Fibroblast of upper back skin (primary cell): ENCODE measurements at places on chromosomes 3 and 15.

DNA sequence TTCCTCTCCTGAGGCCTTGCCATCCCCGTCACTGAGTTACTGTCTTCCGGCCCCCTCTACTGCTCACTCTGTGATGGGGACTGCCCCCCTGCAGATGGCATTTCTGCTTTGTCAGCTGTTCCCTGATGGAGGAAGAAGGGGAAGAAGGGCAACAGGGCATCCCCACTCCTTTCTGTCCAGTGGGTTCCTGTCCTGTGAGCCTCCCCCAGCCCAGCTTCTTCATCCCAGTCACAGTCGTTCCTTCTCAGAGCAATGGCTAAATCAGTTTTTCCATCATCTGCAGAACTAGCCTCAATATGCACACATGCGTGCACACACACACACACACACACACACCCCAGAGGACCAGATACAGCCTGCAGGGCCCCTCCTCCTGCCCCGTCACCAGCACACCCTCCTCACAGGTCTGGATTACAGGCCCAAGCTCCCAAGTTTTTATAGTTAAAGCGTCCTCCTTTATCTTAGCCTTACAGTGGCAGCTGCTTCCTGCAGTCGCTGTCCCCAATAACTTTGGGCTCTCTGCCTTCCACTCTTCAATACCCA is 21.4 kb downstream of the ALDH1L1 start:
- no peak for DNase-seq

GRCh38 chr3:172705170-172705569 is 5.7 kb downstream of the NCEH1 start:
- DNase-seq, result no peak

- DNase-seq, result no peak
Measured at GRCh38 chr15:32852017-32852416, 134.2 kb downstream of the GREM1 start.

DNA sequence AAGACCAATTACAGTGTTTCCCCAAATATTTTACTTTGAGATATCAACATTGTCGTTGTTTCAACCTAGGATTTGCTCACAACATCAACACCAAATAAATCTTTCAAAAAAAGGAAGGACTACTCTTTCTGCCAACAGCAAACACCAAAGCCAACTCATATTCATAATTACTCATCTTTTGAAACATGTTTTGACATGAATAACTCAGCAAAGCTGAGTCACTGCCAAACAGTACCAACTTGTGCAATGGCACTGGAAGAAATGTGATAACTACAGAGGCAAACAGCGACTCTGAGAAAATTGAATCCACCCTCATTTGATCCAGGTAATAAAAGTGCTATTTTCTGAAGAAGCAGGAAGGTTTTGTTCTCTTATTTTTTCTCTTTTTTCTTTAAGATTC is 67.2 kb downstream of the PEX5L start:
- peak; percentile 36 for DNase-seq

DNA sequence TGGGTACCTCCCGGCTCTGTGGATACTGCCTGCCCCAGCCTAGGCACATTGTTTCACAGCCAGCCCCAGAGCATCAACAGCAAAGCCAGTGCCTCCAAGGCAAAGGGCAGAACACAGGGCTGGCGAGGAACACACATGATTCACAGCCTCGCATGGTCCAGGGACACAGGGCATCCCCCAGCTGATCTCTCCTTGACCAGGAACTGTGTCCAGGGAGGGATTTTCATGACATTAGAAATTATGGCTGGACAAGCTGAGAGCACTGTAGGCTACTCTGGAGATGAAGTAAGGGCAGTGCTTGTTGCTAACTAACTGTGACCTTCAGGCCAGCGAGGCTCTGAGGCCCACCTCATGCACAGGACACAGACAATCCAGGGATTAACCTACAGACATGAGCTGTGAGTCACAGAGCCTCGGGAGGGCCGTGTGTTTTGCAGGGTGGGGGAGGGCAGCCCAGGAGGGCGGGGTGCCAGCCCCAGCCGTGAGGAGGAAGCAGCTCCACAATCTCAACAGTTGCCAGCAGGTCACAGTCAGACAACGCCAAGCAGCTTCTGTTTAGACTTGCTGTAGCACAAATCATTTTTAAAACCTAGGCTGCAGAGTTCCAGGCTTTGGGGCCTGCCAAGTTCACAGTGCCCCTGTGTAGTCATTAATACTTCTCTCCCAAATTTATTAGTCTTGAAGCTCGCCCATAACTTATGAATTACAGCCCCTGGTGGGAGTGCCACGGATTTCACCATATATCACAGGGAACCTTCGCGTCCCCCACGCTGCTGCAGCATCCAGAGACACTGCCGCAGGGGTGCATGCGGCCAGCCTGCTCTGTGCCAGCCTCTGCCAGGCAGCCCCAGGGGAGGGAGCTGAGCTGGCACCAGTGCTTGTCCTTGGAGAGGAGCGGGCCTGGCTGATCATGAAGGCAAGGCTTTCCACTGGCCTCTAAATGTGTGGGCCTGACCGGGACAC is 114.7 kb downstream of the ETFA start:
- peak; percentile 88 for DNase-seq

GRCh38 chr3:66482018-66482404 is 18.8 kb downstream of the LRIG1 start:
- no peak for DNase-seq

DNA sequence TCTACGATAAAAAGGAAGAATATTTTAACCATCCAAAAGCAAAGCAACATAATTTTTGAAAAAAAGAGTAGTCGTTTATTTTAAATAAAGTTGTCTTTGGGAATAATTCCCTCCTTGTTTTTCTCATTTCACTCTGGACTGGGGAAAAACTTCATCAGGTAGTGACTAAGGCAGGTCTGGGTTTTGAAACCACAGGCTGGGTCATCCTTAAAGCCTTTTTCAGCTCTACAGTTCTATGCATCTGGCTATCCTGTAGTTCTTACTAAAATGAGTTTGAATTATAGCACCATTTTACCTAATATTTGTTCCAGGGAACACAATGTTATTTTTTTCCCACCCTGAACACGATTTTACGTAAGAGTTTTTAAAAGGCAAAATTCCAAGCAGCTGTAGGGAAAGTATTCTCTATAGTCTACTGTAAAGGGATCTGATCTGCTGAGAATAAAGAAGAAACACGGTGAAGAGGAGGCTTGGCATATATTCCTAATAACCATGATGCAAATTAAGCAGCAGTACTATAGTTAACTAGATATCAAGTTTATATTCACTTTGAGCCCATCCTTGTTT is 107.7 kb downstream of the OSBPL10 start:
- DNase-seq, result peak; percentile 16

- no peak for DNase-seq
Measured at GRCh38 chr3:26920646-26921478, 298.3 kb downstream of the LRRC3B start.

DNA sequence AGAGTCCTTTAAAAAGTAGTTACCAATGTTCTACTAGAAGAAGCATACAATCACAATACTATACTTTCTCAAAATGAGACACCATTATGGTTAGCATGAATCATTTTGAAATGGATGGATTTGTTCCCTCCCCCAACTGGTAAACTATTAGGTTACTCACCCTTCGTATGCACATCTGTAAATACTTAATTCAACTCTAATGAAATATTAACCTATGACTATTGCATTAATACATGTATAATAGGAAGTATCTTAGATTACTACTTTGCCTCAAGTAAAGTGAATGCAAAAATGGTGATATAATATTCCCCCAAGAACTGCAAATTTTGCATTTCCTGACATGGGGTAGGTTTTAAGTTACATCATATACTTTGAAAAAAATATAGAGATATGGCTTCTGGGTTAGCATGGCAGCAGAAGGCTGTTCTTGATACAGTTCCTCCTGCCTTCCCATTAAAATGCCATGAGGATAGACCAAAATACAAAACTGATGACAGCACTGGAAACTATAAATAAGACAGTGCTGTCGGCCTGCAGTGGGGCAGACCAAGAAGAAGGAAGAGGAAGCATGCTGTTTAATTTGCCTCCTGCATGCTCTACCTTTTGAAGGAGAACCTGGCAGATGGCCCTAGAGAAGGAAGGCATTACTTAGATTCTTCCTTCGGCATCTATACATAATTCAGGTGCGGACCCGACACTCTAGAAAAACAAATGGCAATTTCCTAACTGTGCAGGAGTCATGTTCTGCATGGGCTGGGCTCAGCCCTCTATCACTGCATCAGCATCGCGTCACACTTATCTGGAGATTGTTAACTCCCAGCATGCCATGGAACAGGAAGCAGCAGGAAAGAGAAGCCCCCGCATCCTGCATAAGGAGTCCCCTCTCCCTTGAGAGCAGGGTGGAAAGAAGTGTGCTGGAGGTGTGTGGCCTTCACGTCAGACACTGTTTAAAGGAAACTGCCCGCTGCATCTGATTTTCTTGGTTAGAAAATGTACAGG is 41.8 kb upstream of the NEO1 start:
- peak; percentile 49 for DNase-seq

- no peak for DNase-seq
Measured at GRCh38 chr3:29627136-29628117, 346.6 kb downstream of the RBMS3 start.

DNA sequence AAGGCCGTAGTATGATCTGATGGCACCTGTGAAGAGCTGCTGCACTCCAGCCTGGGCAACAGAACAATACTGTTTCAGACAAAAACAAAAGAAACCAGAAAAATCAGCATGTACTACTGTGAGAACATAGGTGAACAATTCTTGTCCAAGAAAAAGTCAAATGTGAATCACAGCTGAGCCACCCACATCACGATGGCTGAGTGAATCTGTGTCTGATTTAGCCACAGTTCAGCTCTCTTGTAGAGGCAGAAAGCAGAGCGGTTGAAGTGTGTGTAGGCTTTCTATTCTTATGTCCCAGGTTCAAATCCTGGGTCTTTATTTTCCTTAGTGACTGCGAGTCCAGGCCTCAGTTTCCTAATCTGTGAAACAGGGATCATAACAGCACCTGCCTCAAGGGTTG is 4.4 kb upstream of the FURIN start:
- DNase-seq, result no peak

GRCh38 chr3:123817413-123817812 is 66.7 kb downstream of the MYLK start:
- no peak for DNase-seq

- no peak for DNase-seq
Measured at GRCh38 chr15:49908933-49909295, 210.1 kb downstream of the ATP8B4 start.

DNA sequence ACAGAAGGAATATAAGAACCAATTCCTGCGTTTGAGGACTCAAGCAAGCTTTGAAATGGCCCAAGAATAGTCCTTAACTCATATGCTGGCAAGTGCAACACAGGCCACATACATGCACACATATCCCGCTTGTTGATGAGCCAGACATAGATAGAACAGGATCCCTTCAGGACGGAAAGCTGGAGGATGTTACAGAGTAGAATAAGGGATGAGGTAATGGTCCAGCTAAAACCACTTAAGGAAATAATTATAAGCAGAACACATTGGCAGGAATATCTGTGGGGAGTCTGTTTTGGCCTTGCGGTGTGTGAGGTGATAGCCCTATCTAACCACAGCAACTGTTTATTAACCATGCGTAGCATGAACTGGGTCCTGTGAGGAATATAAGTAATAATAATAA is 25.0 kb downstream of the SCG3 start:
- DNase-seq, result peak; percentile 45

DNA sequence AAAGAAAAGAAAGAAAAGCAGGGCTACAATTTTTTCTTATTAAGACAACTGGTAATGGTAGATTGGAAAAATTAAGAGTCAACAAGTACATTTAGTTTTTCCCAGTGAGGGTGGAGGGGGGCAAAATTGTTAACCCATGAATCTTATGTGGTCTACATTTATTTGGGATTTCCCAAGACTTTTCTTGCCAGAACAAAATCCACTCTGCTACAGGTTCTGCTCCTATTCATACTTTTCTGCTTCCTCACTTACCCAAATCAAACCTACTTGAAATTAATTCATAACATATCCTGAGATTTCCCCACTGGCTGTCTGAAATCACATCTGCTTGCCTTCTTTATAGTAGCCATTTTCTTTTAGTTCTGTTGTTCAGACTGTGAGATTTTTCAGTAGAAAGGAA is 41.1 kb downstream of the VGLL3 start:
- peak; percentile 89 for DNase-seq

GRCh38 chr15:58469432-58470353 is 37.9 kb downstream of the LIPC start:
- DNase-seq, result peak; percentile 98

GRCh38 chr15:35912196-35912595 is 366.2 kb upstream of the DPH6 start:
- DNase-seq, result peak; percentile 15

DNA sequence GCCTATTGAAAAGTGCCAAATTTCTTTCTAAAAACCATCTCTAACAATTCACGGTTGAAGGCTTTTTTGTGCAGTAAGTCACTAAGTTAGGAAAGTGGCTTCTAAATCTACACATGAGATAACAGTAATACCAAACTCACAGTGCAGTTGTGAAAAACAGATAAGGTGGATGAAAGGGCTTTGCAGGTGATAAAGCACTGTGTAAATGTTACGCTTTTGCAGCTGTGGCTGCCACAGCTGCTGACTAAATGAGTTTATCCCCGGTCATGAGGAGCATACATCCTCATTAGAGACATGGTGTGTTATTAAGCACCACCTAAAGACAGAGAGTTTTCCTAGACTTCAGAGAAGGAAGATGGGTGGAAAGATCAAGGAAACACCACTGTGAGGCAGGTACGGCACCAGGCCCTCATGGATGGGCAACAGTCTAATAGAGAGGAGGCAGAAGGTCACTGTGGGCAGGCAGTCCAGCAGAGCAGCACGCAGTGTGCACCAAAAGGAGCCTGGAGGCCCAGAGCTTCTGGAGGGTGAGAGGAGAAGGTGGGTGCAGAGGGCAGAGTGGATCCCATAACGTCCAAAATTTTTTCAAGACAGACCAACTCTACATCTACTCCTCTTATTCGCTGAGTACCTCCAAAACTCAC is 68.5 kb downstream of the FMN1 start:
- no peak for DNase-seq

DNA sequence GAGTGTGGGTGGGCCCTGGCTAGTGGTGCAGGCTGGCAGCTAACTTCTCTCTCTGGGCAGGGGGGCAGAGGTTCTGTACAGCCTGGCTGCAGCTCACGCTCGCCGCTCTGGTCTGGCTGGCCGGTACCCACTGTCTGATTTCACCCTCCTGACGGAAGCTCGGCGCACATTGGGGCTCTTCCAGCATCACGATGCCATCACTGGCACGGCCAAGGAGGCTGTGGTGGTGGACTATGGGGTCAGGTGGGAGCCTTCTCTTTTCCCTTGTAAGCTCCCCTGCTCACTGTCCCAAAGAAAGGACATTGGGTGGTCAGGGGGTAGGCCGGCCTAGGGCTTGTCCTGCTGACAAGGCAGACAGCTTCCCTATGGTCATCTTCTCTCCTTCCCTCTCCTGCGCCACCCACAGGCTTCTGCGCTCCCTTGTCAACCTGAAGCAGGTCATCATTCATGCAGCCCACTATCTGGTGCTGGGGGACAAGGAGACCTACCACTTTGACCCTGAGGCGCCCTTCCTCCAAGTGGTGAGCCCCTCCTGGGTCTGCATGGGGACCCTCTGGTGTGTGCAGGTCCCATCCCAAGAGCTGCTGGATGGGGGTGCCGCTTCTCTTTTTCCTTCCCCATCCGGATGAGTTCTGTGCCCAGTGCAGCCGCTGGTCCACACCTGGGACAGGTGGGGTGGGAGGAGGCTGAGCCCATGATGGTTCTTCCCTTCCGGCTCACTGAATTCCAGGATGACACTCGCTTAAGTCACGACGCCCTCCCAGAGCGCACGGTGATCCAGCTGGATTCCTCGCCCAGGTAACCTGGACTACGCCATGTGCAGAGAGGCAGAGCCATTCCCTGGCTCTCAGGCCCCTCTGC is 7.6 kb downstream of the MAN2A2 start:
- DNase-seq, result no peak
